DMS53 (cell line): ENCODE measurements at places on chromosomes 1 and 21.
A peak's percentile ranks its signal among the peaks of the same experiment; 100 is the strongest.

DNA sequence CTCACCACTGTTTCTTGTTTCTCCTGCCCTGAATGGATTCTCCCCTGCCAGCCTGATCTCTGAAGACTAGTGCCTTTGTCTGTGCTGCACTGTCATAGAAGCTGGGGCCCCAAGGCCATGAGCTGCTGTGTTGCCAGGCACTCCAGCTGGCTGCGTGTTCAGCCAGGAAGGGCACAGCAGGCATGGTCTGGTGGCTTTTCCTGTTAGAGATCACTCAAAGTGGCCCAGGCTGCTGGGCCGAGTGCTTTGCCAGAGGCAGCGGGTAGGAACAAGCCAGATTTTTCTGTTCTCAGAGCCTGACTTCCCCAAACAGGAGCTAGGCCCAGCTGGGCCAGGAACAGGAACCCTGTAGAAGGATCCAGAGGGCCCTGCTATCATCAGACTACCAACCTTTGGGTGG, 5.2 kb downstream of the ADPRS start:
- no peak for DNase-seq

DNA sequence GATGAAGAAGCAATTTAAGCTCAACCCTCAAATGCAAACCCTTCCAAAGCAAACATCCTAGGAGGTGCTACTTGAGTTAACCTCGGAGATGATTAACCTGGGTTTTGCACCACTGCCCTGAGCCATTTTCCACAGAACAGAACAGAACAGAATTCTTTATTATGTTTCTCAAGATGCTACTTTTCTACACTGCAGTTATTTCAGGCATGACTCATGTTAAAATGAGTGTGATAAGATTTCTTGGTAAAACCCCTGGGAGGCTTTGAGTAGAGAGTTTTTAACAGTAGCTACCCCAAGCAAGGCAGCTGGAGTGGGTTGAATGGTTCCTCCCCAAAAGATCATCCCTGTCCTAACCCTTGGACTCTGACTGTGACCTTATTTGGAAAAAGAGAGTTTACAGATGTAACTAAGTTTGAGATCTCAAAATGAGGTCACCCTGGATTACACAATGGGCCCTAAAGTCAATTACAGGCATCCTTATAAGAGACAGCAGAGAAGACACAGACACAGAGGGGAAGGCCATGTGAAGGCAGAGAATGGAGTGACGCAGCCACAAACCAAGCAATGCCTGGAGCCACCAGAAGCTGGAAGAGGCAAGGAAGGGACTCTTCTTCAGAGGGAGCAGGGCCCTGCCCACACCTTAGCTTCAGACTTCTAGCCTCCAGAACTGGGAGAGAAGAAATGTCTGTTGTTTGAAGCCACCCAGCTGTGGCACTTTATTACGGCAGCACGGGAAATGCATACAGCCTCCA, 153.4 kb downstream of the ETS2 start:
- peak; percentile 78 for DNase-seq

DNA sequence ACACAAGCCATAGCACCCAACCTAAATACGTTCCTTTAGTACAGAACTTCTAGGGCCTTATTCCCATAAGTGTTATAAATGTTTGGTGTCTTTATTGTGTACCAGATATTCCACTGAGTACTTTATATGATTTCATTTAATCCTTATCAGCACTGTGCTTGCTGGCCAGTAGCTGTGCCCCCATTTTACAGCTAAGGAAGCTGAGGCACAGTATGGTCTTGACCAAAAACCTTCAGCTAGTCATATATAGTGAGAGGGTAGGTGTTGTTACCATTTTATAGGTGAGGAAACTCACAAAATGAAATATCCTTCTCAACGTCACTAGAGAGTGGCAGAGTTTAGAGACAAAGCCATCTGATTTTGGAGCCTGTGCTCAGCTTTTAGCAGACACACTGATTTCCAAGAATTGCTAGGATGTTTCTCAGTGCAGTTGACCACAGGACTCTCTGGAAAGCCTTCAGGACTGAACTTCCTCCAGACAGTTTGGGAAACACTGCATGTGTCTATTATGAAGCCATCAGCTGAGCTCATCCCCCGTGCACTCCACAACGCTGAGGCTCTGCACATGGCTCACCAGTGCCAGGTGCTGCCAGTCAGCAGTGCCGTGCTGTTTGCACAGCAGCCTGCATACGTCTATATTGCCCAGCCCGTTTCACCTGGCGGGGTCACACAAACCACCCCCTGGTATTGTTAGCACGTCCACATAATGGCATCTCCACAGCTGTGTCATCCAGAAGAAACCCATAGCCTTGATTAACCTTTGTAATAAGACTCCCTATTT, 15.4 kb downstream of the NPPA start:
- DNase-seq: no peak

DNA sequence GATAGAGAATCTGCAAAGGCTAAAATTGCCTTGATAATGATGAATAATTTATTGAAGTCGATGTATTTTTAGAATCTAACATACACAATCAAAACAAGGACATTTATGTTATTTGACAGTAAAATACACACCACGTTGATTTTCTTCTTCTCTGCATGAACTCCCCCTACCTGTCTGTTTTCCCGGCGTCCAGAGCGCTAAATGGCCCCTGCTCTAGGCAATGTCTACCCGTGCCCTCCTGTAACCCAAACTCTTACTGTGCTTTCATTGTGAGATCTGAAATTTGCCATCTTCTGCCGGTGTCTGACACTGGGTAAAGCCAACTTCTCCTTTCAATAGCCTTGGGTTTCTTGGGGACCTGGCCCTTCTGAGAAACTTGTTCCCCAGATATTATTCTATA, 6.7 kb upstream of the OR11L1 start:
- DNase-seq: no peak

DNA sequence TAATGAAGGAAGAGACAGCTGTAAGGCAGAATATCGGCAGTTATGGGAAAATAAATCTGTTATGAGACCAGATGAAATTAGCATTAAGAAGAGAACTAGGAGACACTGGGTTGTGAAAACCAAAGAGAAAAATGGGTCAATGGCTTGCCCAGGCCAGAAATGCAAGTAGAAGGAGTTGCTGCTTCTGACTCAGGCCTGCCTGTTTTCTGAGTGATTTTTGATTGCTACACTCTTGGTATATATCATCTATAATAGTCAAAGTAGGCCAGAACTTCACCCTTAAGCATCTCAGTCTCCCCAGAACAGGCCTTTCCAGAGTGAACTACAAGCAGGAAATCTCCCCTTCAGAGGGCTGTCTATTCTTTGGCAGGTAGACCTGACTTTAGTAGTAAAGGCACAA, 107.0 kb downstream of the NRIP1 start:
- no peak for DNase-seq

DNA sequence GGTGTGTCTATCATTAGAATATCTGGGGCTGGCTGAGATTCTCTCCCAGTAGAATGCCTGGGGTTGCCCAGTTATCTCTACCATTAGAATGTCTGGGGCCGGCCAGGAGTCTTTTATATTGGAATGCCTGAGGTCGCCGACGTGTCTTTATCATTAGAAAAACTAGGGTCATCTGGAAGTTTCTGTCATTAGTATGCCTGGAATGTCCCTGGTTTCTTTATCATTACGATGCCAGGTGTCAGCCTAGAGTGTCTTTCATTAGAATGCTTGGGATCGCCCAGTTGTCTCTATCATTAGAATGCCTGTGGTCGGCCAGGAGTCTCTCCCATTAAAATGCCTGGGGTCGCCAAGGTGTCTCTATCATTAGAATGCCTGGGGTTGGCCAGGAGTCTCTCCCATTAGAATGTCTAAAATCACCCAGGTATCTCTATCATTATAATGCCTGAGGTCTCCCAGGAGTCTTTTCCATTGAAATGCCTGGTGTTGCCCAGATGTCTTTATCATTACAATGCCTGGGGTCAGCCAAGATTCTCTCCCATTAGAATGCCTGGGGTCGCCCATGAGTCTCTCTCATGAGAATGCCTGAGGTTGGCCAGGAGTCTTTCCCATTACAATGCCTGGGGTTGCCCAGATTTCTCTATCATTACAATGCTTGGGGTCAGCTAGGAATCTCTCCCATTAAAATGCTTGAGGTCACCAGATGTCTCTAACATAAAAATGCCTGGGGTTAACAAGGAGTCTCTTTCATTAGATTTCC, 53.2 kb downstream of the RNF187 start:
- DNase-seq: no peak

GRCh38 chr1:52032785-52033131, 852 bp downstream of the KTI12 start:
- DNase-seq: peak; percentile 81

DNA sequence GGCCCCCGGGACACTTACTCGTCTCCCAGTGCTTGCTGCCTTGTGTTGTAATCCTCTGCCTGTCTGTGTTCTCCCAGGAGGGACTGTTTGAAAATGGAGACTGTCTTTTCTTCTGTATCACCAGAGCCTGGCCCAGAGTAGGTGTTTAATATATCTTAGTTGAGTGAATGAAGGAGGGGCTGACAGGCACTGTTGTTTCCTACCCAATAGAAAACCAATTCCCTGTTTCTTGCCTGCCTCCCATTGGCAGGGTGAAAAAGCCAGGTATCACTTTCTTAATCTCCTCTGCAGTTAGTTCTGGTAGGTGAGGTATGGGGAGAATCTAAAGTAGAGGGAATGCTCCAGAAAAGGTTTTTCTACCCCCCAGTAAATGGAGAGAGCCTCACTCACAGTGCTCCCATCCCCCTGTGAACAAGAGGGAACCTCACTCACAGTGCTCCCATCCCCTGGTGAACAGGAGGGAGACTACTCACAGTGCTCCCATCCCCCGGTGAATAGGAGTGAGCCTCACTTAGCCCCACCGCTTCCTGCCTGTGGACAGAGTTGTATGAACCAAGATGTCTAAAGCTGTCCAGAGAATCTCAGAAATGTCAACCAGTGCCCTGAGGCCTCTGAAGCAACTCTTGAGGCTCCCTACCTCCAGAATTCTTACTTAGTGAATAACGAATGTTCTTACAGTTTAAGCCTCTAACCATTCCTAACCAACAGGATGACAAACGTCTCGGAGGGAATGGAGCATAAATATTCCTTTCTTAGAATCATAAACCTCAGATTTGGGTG, at the start of gene GJA5:
Gene GJA5 (minus strand): TSS at position 122 of the 780 bp plus-strand sequence. CDS start 1,364 bp downstream, outside the sequence.
- no peak for DNase-seq

GRCh38 chr1:223466151-223466550, 72.9 kb downstream of the CCDC185 start:
- DNase-seq: no peak

DNA sequence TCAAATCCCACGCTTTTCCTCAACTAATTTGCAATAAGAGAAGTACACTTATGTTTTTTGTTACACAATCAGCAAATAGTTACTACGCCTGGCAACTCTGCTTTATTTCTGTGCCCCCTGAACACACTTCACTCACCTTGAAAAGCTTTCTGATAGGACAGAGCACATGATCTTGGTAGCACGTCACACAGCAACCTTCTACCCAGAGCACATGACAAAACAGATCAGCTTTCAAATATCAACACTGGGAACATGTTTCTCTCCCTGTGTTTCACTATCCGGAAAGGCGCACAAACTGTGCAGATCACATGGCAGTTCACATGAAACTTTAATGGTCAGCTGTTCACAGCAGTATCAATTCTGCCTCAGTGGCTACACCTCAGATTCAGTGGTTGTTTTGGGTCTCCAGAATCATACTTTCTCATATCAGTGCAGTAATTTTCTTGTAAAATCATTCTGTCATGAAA, 2.2 kb downstream of the SLC19A2 start:
- peak; percentile 48 for DNase-seq

GRCh38 chr1:99540744-99541143, 105.2 kb upstream of the PALMD start:
- no peak for DNase-seq

DNA sequence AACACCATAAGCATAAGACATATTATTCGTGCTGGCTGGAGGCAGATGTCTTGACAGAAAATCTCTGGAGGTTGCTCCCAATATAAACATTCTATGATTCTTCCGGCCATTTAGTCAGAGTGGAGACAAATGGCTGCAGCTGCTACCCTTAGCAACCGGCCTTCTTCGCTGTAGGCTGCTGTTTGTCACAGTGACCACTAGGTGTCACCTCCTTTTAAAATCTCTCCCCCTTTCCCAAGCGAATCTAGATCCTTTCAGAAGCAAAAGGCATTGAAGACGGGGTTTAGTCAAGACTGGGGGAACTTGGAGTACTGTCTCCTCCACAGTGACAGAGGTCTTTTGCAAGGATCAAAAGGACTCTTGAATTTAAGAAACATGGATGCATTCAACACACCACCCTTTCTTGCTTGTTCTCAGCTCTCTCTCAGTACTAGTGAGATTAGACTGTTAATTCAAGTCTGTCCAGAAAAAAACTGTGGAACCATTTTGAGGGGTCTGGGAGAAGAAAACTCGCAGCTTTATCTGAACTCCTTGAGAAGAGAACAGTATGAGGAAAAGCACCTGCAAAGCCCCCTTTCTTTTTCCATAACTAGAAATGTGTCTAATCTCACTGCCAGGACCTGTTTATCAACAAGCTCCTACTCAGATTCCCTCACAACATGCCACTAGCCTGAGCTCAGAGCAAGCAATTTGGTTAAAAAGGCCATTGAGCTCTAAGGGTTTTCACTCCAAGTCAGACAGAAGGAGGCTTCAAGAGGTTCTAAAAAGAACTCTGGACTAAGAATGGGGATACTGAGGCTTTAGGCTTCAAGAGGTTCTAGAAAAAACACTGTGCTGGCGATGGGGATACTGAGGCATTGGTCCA, 408.3 kb upstream of the PLXNA2 start:
- peak; percentile 92 for DNase-seq

GRCh38 chr1:70090141-70090540, 115.2 kb downstream of the LRRC40 start:
- no peak for DNase-seq

- DNase-seq: peak; percentile 36
These were observed 111.2 kb upstream of the JUN start for GRCh38 chr1:58895082-58895481.

GRCh38 chr1:52028328-52028727, 5.3 kb downstream of the KTI12 start:
- DNase-seq: peak; percentile 68

DNA sequence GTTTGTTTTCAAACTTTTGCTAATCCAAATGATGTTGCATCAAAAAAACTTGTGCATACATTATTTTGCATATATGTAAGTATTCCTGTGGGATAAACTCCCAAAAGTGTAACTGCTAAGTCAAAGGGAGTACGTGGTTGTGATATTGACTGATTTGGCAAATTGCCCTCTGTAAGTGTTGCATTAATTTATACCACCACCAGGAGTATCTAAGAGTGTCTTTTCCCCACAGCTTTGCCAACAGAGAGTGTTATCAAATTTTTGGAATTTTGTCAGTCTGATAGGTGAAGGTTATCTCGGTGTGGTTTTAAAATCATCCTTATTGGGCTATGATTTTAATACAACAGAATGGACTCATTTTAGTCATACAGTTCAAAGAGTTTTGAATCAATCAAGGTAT, 30.1 kb upstream of the PARP1 start:
- DNase-seq: peak; percentile 68

GRCh38 chr1:30511563-30511962, 211.8 kb downstream of the MATN1 start:
- no peak for DNase-seq

DNA sequence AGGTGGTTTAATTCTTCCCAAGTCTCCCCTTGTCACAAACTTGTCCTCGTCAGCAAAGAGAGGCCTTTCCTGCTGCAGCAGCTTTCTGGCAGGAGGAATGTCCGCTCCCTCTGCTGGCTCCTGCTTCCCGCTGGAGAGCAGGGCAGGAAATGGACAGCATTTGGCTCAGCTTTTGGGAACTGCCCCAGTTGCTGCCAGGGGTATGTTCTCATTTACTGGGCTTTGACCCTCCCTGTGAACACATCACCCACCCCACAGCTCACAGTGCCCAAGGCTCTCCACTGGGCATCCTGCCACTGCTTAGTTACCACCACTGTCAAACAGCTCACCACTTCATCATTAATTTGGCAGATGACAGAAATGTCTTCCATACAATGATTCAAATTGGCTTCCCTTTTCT, 75.4 kb downstream of the MRPL37 start:
- DNase-seq: no peak

- no peak for DNase-seq
These were observed 467.7 kb downstream of the KIF26B start for GRCh38 chr1:245622332-245623014.
